ENCODE measurements at places on chromosomes 1 and 21.

DNA sequence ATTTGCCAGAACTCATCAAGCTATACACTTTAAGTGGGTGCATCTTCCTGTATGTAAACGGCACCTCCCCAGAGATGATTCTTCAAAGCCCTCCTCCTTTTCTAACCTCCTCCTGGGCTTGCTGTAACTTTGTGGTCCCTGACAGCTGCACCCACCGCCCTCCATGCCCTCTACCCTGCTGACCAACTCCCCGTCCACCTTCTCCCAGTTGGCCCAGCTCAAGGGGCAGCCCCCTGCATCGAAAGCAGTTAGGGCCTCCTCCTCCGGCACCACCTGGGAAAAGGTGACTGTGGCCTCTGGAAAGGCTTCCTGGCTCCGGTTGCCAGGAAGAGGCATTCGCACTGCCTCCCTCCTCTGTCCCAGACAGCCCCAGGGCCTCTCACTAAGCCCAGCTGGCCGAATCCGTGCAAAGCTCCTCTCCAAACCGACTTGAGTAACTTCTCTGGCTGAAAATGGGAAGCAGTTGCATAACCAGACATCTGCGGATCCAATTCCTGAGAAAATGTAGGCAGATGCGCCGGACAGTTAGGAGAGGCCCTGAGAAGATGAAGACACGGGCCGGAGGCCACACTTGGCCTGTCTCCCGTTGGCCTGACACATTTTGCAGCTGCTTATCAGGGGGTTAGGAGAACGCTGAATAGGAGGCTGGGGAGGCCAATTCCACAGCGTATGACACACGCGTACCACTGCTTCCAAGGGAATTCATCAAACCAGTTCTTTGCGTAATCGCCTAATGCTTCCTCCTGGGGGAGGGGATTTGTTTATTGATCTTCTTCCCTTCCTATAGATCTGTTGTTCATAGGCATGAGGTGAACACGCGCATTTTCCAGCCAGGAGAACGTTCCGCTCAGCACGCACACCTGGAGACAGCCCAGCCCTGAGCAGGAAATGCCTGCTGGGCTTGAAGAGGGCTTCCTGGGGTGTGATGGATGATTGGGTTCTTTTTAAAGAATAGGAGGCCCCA, 48.7 kb upstream of the COL6A2 start:
- DNase-seq = no peak

DNA sequence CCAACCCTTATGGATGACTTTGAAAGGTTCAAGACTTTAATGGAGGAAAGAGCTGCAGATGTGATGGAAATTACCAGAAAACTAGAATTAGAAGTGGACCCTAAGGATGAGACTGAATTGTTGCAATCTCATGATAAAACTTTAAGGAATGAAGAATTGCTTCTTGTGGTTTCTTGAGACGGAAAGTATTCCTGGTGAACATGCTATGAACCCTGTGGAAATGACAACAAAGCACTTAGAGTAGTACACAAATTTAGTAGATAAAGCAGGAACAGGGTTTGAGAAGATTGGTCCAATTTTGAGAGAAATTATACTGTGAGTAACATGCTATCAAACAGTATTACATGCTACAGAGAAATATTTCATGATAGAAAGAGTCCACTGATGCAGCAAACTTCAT, 215.4 kb downstream of the OMA1 start:
- DNase-seq = no peak

DNA sequence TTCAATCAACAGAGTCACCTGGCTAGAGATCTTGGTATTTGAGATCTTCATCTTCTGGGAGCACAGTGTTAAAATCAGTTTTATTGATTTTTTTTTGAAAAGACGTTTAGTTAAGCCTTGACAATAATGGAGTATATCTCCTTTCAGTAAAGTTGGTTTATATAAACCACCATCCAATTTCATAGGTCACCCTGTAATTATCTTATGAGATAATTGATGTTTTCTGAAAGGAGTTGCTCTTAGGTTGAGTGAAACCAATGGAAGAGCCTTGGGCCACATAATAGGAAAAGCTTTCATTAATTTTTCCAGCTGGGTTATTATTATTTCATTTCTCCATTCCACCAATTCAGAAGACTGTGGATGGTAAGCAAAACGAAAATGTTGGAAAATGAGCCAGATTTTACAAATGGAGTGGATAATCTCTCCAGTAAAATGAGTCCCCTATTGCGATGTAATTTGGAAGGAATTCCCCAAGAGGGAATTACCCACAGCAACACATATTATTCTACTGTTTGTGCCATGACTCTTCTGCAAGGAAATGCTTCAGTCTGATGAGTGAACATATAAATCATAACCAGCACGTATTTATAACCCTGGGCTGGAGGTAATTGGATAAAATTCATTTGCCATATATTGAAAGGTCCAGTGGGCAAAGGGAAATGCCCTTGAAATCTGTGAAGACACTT, 46.2 kb upstream of the TINAGL1 start:
- no peak for DNase-seq

GRCh38 chr1:111466480-111466879, 7.3 kb upstream of the C1orf162 start:
- no peak for DNase-seq

- DNase-seq = no peak
These were observed 24.5 kb upstream of the EPHA2 start for GRCh38 chr1:16180291-16180824.

DNA sequence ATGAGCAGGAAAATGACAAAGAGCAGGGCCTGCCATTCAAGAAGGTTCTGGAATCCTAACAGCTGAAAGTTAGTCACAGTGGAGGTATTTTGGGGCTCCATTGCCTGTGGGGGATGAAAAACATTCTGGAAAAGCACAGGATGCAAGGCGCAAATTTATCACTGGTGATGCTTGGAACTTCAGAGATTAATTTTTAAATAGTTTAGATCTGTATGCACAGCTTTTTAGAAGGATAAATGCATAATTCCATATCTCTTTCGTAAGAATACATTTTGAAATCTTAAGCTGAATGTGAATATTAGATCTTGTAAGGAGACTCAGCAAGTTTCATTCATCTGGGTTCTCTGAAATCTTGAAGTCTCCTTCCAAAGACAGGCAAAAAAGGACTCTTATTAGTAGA, at the start of gene OR11L1:
Gene OR11L1, minus strand, starts transcription at position 101 of the 400 bp plus-strand sequence. Its CDS starts 0 bp downstream, at position 101.
- no peak for DNase-seq

DNA sequence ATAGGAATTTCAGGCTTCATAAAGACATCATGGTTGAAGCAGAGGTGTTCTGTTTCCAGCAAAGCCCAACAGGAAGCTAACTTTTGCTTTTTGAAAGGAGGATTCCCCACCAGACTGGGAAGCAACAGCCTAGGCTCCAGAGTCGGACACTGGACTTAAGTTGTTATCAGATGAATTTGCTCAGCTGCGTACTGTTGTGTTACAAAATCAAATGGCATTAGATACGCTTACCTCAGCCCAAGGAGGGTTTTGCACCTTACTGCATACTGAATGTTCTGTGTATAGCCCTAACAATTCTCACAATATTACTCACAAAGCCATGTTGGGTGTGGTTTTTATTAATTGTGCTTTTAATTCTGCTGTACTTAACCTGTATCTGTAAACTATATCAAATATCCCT, 547 bp upstream of the CHIA start:
- no peak for DNase-seq

DNA sequence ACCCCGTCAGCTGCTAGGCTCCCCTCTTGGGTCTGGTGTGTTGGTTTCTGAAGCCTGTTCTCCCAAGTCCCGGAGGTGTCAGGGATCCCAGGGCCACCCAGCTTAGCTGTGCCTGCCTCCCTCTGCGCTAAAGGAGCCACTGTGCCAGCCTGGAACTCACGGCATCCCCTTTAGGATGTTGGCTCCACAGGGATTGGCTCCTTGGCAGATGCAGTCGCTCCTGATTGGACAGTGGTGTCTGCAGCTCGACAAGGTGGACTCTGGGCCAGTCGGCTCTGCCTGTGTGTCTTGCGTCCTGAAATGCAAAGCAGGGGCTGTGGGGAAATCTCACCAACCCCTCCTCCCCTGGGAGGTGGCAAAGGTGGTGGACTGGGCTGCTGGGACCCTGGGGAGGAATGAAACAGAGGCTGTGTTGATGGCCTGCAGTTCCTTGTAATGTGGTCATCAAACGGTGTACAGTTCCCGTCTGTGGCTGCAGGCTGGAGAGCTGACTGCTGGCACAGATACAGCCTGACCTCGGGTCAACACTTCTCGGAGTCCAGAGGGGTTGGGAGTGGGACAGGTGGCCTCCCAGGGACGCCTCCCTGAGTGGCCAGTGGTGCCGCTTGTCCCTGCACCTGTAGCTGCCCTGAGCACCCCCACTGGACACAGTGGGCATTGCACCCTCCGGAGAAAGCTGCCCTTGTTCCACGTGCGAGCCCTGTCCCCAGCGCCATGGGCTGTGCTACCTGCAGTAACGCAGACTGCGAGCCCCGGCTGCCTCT, 11.5 kb upstream of the KCNAB2 start:
- peak; percentile 39 for DNase-seq

- DNase-seq = no peak
These were observed 13.6 kb downstream of the IPO9 start for GRCh38 chr1:201842472-201843027.

- no peak for DNase-seq
These were observed 17.0 kb upstream of the IGSF21 start for GRCh38 chr1:18090636-18091035.

- peak; percentile 80 for DNase-seq
These were observed 502.0 kb downstream of the SMYD3 start for GRCh38 chr1:246005067-246005466.

DNA sequence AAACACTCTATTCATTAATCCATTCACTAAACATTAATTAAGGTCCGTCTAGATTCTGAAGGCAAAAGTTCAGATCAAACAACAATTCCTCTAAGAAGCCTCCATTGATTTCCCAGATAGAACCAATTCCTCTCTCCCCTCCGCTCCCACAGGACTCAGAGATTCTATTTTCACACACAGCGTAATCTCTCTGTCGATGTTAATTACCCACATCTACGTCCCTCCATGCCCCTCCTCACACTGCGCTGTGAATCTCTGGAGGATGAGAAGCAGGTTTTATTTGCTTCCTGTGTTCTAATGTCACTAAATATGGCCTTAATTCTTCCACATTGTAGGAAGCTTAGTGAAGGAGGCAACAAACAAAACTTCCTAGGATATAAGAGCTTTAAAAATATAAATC, 306.7 kb downstream of the DSCAM start:
- DNase-seq = no peak

DNA sequence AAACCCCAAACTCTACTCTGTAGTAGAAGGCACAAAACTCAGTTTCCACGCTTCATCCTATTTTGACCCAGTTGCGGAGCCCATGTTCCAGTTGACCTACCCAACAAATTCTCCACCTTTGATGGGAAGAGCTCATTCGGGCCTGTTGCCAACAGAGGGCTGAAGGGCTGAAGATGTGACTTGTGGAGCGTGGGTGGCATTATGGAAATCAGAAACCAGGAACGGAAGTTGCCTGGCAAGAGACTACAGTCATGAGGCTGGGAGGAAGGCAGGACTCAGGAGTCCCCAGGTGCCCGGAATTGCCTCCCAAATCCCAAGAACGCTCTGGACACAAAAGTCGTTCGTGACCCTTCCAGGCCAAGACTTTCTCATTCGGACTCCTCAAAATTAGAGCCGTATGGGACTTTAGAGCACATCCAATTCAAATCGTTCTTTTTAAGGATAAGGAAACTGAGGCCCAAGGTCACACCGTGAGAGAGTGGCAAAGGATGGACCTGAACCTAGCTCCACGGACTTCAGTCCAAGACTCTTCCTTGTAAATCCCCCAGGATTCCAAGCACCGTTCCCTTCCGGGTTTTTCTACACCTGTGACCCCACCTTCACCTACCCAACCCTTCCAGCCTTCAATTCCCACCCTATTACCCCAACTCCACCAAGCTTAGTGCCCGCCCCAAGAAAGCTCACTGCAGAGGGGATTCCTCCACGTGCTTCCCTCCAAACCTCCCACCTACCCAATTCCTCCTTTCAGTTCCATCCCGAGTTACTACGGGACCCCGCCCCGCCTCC, 739 bp downstream of the SMG5 start:
- DNase-seq = peak; percentile 28

DNA sequence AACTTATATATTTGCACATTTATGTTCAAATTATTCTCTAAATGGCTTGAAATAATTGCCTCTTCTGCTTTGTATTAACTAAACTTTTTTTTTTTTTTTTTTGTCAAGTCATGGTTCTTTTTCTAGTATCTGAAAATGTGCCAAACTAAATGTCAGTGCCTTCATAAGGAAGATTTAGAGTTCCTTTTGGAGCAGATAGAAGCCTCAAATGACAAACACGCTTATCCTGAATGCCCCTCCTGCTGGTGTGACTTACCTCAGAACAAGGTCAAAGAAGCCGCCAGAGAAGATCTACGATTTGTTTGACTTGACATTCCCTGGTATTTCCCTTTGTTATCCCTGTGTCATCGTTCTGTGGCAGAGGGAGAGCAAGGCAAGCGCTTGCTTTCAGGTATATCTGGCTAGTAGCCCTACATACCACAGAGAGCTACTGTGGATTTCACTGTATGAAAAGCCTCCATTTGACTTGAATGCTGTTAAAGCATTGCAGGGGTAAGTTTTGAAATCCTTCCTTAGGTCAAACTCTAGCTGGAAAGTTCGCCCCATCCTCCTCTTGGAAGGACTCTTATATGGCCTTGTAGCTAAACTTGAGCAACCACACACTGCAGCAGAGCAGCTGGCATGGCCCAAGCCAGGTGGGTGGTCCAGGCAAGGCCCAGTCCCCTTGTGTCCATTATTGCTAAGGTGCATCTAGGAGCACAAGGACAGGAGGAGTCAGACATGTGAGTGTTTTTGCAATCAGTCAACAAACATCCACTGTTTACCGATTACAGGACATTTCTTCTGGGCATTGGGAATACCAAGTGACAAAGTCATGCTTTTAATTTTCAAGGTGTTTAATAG, 285.4 kb upstream of the USP25 start:
- peak; percentile 44 for DNase-seq

- DNase-seq = no peak
These were observed 22.3 kb downstream of the ZBTB8B start for GRCh38 chr1:32487182-32487581.

GRCh38 chr1:179095377-179095776, 13.5 kb downstream of the TOR3A start:
- DNase-seq = no peak

- peak; percentile 20 for DNase-seq
These were observed 20.9 kb downstream of the SLAMF1 start for GRCh38 chr1:160625725-160626498.

DNA sequence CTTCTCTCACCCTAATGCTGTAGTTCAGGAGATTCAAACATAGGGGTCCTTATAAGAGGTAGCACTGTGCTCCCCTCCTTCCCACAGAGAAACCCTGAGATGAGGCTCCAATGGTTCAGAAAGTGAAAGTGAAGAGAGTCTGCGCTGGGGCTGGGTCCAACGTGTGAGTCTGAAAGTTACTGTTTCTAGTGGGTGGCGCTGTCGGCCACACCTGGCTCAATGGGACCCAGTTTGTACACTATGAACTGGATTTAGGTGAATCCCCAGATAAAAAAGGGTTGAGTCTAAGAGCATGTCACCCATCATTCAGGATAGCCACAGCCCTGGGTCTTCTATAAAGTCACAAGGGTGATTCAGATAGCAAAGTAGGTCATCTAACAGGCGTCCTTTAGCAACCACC, 2.8 kb downstream of the SMCP start:
- no peak for DNase-seq
